ENCODE measurements at places on chromosomes 13 and 19.

- no peak for DNase-seq
Observed at GRCh38 chr13:35292329-35292728, 184.2 kb downstream of the MAB21L1 start.

GRCh38 chr13:30763786-30764413 is 28.6 kb downstream of the ALOX5AP start:
- no peak for DNase-seq

DNA sequence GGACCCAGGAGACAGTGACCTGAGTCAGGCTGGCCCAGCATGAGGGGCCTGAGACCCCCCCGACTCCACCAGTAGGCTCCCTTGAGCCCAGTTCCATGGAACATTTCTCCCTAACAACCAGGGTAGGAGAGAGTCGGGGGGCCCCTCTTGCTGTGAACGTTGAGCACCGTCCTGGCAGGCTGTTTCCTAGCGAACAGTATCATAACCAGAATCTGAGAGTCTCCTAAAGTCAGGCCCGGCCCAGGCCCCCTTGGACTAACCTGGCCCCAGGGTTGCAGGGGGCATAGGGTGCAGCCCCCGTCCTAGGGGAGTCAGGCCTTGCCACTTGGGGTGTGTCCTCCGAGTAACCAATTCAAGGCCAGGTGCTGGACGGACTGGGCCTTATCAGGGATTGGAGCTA is 13.7 kb downstream of the TMEM150B start:
- DNase-seq: no peak

- no peak for DNase-seq
Observed at GRCh38 chr19:55016017-55016416, 22.0 kb downstream of the GP6 start.

GRCh38 chr13:94712812-94713560 is 641 bp upstream of the SOX21 start:
- no peak for DNase-seq

DNA sequence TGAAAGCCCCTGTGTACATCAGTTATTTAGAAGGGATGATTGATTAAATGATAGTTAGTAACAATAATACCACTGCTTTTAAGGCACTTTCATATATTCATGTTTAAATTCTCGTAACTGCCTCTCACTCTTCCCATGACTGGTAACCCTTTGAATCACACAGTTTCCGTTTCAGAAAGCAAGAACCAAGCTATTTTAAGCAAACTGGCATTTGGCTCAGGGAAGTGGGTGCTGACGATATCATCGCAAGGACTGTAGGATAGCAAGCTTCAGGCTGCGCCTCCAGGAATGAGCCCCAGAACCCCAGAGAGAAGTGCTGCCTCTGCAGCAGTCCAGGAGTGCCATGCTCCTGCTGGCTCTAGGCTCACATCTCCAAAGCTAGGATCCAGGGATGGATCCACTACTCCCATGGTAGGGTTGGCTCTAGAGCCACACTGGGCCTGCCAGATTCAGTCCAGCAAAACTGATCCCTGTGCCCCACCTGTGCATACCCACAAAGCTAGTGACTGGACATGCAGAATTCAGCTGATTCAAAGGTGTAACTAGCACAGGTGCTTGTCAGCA is 313.5 kb downstream of the SLC7A1 start:
- DNase-seq: no peak

GRCh38 chr13:29855009-29855408 is 4.6 kb upstream of the UBL3 start:
- DNase-seq: no peak
